GDM1 (cell line): ENCODE measurements at places on chromosomes 16 and 17.

DNA sequence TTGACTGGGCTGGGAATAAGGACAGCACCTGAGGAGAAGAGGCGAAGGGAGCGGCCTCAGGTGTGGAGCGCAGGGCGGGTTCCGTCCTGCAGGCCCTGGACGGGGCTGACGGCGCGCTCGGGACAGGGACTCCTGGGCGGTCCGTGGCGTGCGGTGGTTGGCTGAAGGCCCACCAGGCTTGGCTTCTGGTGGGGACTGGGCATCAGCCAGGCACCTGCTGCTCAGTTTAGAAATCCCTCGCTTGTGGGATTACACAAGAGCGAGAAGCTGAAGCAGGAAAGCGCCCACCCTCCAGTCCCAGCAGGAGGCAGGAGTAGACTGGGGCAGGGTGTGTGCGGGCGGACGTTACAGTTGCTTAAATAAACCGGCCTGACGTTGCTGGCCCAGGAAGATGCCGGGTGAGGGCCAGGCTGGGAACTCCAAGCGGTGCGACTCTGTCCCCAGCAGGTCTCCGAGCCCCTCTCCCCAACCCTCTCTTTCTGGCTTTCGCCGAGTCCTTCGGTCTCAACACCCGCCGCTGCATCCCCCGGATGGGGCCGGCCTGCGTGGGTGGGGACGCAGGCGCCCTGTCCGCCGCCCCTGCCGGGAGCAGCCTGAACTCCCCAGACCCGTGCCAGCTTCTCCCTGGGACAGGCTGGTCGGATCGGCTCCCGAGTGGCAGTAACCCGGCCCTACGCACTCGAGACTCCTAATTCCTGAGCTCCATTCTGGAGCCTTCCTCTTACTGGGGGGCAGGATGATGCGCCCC, 639 bp downstream of the MIF4GD start:
- DNase-seq = peak; percentile 56

- DNase-seq = peak; percentile 36
These were observed 63.9 kb upstream of the RPH3AL start for GRCh38 chr17:416293-417206.

GRCh38 chr17:75273977-75274708, 3.1 kb upstream of the MIF4GD start:
- DNase-seq = no peak

GRCh38 chr17:39231591-39232551, 6.1 kb upstream of the STAC2 start:
- DNase-seq = no peak

GRCh38 chr16:65831903-65832666, 534.4 kb upstream of the CDH5 start:
- DNase-seq = no peak

DNA sequence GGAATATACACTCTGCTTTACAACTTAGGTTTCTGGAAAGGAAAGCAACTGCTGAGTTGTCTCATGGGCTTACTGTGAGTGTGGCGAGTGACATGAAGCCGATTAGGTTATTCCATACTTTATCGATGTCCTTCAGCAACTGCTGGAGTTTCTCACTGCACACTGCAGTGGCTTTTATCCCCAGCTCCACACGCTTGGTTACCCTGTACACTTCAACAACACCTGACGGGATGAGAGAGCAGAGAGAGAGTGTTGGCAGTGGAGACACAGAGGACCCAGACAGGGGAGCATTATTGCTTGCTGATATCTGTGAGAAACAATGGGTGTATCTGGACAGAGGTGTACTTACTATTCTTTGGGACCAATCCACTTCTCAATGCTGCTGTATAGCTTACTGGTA, 46.2 kb downstream of the DUSP14 start:
- DNase-seq = no peak

GRCh38 chr17:38428112-38428642, at the start of gene ARHGAP23:
Gene ARHGAP23, plus strand, starts transcription at chr17:38428464. Its CDS starts 22 bp downstream, at chr17:38428486.
- peak; percentile 18 for DNase-seq

DNA sequence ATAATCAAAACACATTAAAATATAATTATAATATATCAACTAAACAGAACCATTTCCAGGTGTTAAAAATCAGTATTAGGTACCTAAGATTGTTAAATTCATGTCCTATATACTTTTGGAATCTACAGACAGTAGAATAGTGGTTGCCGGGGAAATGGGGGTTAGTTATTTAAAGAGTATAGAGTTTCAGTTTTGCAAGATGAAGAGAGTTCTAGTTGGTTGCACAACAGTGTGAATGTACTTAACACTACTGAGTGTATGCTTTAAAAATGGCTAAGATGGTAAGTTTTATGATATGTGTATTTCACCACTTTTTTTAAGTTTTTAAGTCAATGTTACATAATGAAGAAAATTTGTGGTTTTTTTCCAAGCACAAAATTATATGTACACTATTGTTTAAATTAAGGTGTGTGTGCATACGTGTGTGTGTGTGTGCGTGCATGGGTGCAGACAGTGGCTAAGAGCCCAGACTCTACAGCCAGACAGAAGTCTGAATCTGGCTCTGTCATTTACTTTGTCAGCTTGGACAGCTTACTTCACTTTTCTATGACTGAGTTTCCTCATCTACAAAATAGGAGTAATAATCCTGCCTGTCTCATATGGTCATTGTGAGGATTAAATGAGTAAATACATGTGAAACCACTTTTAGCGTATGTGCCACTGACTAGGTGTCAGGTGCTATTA, 25.3 kb upstream of the PHAF1 start:
- DNase-seq = no peak

DNA sequence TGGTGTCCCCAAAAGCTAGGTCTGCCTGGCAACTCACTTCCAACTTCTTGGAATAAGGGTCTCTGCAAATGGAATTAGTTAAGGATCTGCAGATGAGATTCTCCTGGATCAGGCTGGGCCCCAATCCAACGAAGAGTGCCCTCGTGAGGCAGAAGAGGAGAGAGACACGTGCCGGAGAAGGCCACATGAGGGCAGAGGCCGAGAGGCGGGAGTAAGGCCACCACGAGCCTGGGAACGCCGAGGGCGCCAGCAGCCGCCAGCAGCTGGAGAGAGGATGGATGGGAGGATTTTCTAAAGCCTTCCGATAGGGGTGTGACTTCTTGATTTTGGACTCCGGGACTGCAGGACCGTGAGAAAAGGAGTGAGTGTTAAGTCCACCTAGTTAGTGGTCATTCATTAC, 76.3 kb downstream of the JPH3 start:
- no peak for DNase-seq
